ENCODE measurements at places on chromosomes 3 and 15.

- no peak for DNase-seq
Measured at GRCh38 chr3:76198086-76198485, 412.7 kb upstream of the ZNF717 start.

GRCh38 chr15:98942431-98942830 is 65.2 kb downstream of the PGPEP1L start:
- no peak for DNase-seq

DNA sequence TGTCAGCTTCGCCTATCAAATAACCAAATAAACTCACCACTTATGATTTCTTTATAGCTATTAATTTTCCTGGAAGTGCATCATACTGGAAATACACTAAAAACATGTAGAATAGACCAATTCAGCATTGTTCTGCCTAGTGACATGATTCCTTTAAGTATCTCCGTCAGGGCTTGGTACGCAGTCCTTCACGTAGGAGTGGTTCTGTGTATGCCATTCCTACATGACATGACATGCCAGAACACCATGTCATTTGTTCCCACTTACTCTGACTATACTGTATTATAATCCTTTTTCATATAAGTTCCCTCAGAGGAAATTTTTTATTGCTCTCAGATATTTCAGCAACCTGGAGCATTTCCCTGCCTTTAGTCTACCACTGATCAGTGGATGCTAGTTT is 230.7 kb upstream of the EPHA3 start:
- DNase-seq = no peak

DNA sequence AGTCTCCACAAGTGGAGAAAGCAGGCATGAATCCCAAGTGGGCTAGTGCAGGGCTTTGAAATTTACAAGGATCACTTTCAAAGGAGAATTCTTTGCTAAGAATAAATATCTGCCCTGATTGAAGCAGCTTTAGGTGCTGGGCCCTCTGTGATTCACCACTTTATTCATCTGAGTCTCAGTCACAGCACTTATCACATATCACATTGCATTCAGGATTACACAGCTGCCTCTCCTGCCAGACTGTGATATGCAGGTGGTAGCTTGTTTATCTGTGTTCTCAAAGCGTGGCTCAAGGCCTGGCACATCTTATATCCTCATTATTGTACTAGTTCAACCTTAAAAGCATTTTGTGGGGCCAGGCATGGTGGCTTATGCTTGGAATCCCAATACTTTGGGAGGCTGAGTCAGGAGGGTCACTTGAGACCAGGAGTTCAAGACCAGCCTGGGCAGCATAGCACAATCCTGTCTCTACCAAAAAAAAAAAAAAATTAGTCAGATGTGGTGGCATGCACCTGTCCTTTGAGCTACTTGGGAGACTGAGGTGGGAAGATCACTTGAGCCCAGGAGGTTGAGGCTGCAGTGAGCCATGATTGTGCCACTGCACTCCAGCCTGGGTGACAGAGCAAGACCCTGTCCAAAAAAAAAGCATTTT is 156.9 kb upstream of the EIF1B start:
- no peak for DNase-seq

DNA sequence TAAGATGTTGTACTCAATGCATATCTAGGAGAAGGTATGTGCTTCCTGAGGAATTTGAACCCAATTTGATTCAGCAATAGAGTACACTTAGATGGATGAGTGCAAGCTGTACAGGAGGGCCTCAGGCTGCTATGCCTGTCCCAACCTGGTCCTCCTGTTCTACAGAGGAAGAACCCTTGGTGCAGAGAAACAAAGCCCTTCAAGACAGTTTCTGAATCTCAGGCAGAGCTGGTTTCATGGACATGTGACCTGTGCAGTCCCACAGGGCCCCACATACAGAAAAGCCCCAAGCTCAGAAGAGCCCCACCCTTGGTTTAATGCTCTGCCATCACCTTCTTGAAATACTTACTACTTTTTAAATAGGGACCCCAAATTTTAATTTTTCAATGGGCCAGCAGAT is 15.3 kb downstream of the FOXP1 start:
- DNase-seq = no peak

DNA sequence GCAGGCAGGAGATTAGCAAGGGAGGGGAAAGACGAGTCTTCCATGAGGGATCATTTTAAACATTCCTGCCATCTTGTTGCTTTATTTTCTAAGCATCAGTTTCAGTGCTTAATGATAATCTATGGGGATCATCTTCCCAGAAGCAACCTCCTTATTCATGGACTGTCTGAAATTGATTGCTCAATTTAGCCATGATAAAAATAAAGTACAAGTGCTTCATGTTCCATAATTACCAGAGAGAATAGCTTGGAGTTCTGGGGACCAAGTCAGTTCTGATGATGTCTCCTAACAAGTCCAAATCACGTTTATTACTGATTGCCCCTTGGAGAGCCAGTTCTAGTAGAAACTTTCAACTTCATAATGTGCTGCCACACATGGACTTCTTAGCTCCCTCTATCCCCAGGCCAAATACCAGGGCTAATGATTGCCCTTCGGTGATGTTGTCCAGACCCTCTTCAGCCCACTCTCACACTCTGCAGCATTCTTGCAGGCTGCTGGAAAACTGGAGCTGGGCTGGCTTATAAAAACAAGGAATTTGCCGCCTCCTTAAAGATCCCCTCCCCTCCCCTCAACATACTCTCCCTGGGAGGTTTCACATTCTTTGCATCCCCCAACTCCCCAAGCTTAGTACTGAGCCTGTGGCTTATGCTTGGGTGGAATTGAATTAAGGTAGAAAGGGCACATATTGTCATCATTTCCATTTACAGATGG is 222.1 kb upstream of the ADAMTS9 start:
- DNase-seq = no peak

GRCh38 chr15:50353975-50354837 is 792 bp downstream of the GABPB1 start:
- DNase-seq = no peak

DNA sequence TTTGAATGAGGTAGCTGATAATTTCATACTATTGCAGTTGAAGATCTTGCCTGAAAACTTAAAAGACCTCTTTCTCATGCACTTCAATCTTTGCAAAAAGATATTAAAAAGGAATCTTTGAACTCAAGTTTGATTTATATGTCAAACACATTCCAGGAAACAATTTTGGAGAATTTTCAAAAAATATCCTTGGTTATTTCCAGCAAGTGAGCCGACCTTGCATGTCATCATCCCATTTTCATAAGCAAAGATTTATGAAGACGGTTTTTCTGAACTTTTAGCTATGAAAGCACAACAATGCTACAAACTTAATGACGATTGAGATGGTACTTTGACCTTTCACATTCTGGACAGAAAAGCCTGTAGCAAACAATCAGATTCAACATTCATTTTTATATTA is 95.6 kb downstream of the RFX7 start:
- no peak for DNase-seq

- no peak for DNase-seq
Measured at GRCh38 chr3:169619793-169620192, 43.7 kb downstream of the MECOM start.

DNA sequence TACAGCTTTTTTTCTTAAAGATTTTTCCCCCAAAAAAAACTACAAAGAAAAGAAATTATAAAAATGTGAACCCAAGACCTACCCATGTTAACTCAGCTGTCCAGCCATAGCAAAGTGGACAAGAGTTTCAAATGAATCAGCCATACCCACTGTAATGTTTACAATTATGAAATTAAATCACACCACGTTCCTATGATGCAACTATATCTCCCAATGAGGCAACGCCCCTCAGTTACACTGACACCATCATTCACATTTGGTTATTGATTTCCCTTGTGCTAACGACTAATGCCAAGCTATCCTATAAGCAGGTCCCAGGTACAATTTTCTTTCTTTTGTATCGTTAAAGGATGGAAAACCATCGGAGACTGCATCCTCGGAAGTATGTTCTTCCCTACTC is 115.1 kb upstream of the ICE2 start:
- DNase-seq = no peak

DNA sequence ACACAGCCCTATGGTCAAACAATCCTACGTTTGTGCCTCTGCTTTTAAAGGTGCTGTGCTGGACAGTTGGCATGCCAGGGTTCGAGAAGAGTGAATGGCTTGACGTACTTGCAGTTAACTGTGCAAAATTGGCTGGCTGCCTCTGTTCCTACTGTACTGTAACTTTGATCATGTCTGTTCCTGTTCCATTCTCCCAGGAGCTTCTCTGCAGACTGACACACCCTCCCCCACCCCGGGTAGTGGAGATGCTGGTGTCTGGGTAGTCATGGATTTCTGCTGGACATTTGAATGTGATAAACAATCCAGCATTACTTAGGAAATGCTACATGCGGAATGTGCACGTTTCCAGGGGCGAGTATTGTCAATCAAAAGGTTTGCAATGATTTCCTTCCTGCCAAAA is 6.5 kb upstream of the VILL start:
- DNase-seq = no peak

DNA sequence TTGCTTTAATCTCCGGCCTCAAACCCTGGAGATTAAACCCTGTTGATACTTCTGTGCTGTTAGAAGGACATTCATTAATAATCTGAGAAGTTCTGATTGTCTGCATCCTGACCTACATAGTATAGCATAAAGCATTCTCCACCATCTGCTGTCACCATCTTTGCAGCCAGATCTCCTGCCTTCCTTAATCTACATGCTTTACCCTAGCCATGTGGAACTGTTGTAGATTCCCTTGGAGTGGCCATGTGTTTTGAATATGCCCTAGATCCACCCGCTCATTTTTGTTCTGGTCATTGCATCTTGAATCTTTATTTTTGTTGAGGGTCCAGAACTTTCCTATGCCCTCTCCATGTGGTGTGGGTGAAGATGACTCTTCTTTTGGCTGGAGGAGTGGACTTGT is 110.3 kb downstream of the OXSM start:
- DNase-seq = no peak

DNA sequence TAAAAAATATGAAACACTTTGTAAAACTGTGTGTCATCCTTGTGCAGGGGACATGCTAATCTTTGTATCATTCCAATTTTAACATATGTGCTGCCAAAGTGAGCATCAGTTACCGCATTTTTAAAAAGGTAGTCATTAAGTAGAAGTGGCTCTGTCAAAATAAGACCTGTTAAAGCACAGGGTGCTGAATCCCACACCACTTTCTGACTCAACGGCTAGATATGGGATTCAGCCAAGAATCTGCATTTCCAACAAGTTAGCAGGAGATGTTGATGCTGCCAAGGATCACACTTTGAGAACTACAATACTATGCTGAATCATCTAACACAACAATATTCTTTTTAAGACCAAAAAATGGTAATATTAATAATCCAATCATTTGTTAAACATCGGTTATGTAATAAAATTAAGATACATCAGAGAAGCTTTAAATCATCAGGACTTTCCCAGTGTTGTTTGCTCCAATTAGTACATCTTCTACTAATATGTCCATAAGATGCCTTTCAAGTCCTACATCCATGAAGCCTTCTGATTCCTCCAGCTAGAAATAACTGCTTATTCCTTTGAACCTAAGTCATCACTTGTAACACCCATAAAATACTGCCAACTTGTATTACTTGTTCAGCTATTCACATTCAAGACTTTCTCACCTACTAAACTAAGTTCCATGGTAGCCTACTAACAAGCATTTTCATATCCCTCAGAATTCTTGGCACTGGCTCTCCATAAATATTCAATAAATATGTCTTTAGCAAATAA is 71.1 kb downstream of the TBL1XR1 start:
- DNase-seq = no peak

DNA sequence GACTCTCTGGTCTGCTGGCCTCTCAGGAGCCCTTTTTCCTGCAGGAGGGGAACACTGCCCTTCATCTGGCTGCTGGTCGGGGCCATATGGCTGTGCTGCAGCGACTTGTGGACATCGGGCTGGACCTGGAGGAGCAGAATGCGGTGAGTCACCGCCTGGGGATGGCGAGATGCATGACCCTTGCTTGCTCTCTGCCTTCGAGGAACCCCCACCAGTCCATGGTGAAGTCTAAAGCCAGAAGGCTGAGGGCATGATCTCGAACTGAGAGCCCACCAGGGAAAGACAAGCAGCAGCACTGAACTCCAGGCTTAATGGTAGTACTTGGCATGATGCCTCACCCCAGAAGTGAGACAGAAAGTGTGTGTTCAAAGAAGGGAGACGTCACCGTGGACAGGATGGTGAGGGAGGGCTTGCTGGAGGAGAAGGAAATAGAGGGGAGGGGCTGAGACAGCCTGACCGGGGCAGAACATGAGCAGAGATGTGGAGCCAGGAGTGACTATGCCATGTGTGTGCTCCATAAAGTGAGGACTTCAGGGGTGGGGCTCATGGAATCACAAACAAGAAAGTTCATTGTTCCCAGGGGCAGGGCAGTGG is 19.2 kb downstream of the ANKDD1A start:
- peak; percentile 59 for DNase-seq

- no peak for DNase-seq
Measured at GRCh38 chr15:62647202-62647842, 395.2 kb upstream of the TPM1 start.

GRCh38 chr15:20345401-20345958 is 196.1 kb downstream of the GOLGA6L6 start:
- no peak for DNase-seq

DNA sequence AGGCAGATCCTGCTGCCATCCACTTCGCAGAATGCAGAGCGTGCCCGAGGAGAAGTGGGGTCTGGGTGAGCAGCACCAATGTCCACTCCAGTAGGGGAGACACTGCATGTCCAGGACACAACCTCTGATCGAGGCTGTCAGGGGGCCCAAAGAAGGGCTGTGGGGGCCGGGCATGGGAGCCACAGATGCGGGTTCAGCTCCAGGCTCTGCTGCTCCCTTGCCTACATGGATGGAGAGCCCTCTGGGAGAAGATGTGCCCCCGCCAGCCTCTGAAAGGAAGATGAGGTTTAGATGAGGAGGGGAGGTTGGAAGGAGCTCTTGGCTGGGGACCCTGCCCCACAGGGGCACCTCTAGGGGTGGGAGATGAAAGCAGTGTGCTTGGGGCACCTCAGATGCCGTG is 75.4 kb downstream of the KLF13 start:
- DNase-seq = no peak

DNA sequence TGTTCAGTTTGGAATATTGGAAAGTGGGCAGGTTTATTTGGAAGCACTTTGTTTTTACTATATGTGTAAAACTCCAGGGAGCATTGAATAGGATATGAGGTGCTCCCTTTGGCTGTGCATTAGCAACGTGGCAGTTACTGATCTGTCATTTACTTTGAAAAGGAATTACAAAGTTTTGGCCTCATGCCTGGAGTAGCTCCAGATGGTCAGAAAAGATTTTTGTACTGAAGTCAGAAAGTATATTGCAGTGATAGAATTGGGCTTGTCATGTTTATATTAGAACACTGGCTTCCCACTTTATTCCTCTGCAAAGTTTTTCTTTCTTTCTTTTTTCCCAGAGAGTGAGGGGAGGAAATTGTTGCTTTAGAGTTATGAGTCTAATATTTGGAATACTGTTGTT is 26.1 kb downstream of the FNDC3B start:
- DNase-seq = no peak

GRCh38 chr15:63457379-63457778 is 47.0 kb upstream of the USP3 start:
- no peak for DNase-seq

- DNase-seq = no peak
Measured at GRCh38 chr3:83131236-83131635, 1369.8 kb upstream of the GBE1 start.

GRCh38 chr3:179882292-179882691 is 154.4 kb downstream of the PEX5L start:
- DNase-seq = no peak

GRCh38 chr15:78103406-78104118 is 11.2 kb downstream of the SH2D7 start:
- DNase-seq = no peak
